ENCODE measurements at places on chromosomes 1 and 21.

DNA sequence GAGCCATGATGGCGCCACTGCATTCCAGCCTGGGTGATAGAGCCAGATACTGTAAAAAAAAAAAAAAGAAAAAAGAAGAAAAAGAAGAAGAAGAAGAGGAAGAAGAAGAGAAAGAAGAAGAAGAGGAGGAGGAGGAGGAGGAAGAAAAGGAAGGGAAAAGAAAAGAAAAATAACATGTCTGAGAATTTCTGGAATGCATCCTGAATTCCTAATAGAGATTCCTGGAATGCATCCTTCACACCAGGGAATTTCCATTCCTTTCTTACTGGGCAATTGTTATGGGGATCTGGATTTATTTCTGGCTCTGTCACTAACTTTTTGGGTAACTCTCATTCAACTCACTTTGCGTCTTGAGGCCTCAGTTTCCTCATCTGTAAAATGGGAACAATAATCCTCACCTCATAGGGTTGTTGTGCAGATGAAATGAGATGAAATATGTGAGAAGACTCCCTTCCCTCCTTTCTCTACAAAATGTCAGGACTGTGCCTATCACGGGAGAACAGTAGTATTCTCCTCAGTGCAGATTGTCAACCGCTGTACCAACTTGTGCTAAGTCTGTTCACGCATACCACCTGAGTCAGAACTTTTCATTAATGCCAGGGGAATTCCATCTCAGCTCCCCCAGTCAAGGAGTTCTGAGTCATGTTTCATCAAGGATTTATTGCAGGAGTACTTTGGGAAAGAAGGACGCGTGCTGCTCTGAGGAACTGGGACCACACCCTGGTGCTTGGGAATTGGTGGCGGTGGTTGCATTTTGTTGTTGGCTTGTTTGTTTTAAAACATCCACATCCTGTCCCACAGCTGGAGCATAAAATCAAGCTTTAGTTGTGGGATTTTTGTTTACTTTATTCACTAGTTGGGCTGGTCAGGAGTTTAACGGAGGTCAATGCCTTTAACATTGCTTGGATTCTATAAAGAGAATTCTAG, 42.4 kb upstream of the ROR1 start:
- DNase-seq, result no peak

DNA sequence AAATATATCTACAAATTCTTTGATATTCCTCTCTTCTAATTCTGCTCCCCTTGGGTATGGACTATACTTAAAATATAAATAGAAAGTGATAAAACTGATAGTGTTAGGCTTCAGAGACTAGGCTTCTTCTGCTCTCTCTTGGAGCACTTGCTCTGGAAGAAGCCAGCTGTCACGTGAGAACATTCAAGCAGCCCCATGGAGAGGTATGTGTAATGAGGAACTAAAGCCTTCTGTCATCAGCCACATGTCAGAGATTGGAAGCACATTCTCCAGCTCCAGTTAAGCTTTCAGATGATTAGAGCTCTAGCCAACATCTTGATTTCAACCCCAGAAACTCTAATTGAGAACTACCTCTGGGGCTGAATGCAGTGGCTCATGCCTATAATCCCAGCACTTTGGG, 34.3 kb downstream of the XKR8 start:
- no peak for DNase-seq

DNA sequence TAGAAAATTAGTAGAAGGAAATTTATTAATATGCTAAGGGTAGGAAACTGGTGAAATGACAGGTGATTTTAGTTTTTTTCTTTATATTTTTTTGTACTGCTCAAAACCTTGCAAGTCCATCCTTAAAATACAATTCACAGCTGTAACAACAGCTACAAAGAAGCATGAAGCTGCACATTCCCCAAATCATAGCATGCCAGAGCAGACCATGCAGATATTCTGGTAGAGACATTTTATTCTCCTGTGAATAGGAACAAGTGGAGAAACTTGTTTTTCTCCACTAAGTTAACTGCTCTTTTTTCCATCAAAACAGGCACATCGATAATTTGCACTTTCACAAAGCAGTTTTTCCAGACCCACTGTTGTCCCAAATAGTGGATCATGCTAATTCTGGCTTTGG, 1125.7 kb downstream of the BRINP3 start:
- no peak for DNase-seq

DNA sequence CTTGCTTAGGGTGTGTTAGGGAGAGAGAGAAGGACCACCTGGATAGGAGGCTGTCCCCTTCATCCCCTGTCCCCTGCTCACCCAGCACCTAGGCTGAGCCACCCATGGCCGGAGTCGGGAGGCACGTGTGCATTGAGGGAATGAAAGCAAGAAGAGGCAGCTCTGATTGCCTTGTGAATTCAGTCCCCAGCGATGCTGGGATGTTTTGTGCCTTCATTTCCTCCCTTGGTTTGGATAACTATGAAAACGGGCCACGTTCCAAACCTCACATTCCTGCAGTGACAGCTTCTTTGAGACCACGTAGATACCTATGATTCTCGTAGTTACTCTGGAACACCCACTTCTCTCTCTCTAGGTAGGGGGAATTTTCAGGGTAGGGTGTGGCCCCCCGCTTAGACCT, 67.1 kb downstream of the MAN1C1 start:
- DNase-seq, result no peak

DNA sequence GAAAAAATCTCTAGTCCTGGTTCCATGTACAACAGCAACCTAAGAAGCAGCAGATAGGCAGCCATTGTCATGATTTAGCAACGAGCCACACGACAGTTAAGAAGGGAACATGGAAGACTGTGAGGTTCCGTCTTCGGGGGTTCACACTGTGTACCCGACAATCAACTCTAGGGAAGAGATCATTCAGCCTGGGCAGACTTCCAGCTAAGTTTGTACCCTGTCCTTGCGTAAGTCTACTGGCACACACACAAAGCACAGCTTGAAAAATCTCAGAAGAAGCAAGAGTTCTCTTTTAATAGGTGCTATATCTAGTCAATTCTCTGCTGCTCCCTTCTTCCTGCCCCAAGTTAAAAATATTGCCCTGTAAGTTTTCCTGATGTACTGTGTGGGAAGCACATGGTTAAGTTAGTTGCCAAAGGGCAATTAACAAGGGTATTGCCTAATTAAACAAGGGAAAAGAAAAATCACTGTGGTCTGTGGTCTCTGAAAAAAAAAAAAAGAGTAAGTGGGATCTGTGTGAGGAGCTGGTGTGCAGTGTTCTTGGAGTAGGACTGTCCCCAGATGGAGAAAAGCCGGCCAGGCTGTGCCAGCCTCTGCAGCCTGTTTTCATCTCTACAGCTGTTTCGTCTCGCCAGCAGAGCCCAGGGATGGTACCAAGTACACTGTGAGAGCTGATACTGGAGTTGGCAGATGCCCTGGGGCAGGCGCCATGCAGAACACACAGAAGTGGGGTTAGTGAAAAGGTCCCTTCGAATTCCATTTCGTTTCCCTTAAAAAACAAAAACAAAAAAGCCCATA, 6.4 kb upstream of the MYBPHL start:
- DNase-seq, result no peak

- no peak for DNase-seq
Measured at GRCh38 chr1:53619367-53620060, 119.5 kb downstream of the GLIS1 start.

DNA sequence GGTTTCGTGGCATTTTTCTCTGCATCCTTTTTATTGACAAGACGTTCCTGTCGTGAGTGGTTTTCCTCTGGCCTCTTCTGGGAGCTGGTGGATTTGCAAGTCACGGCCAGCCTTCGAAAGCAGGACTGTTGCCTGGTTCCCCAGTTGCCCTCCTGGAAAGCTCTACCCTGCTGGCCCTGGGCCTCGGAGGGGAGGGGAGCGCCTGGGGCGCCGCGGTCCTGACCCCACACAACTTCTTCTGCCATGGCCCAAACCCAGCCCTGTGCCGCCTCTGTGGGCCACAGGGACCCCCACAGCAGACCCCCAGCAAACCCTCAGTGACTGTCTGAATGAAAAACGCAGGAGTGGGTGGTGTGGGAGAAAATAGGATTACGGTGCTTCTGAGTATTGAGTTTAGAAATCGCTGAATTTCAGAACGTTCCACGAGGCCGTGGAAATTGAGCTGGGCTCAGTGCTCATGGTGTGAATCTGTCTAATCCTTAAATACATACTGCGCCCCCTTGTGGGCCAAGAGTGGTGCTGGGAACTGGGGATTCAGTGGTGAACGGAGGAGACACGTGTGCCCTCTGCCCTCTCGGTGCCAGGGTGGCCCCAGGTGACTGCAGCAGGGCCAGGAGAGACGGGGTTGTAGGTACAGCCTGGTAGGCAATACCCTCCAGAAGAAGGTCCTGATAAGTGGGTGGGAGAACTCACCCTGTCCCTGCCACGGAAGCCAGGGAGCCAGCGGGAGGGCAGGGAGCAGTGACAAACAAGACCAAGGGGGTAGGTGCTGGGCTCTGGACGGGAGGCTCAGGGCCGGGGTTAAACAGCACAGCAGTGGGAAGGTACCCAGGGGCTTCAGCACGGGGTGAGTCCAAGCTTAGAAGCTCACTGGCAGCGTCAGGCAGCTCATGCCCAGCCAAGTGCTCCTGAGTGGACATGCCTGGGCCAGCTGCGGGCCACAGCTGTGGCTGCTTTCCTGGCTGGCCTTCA, 101.2 kb upstream of the COL6A1 start:
- DNase-seq, result peak; percentile 70

DNA sequence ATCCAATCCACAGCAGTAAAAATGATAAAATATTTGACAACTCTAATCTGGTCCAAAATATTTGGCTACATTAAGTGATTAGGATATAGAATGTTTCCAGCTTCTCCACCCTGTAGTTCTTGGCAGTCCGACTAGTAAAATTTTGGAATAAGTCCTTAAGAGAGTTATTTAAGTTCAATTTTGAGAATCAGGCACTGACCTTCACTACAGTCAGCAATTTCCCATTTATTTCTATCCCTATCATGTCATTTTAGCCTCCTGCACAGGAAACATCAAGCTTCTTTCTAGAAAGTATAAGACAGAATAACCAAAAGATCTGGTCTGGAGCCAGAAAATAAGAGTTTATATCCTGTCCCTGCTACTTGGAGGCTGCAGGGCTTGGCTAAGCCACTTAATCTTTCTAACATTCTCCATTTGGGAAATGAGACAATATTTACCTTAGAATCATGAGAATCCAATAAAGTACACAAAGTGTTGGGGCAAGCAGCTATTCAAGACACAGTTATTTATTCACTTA, 162.2 kb downstream of the DPYD start:
- DNase-seq, result no peak

- no peak for DNase-seq
Measured at GRCh38 chr1:231407547-231408396, 14.3 kb downstream of the EGLN1 start.

- DNase-seq, result no peak
Measured at GRCh38 chr21:31260790-31261189, 83.3 kb downstream of the TIAM1 start.

GRCh38 chr1:172398970-172399755, 21.3 kb upstream of the C1orf105 start:
- no peak for DNase-seq

- no peak for DNase-seq
Measured at GRCh38 chr1:187977298-187977697, 1148.5 kb downstream of the PLA2G4A start.

- no peak for DNase-seq
Measured at GRCh38 chr1:42847721-42848460, 1.5 kb downstream of the ZNF691 start.

DNA sequence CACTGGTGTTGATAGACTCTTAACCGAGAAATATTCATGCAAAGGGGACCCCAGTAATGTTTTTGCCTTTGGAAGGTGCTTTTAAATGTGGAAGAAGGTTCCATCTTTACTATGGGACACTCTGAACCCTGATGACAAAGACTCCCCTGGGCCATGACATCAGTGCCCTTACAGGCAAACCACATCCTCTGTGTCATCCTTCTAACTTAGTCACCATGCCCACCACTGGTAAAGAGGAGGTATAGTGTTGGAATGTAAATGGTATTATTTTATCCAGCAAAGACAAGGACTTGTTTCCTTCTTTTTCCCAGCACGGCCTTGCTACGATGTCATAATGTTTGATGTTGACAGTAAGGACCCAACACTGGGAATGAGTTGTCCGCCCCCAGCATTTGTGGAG, 12.6 kb downstream of the METTL13 start:
- DNase-seq, result peak; percentile 33

GRCh38 chr1:66455446-66455845, 78.5 kb upstream of the SGIP1 start:
- no peak for DNase-seq

DNA sequence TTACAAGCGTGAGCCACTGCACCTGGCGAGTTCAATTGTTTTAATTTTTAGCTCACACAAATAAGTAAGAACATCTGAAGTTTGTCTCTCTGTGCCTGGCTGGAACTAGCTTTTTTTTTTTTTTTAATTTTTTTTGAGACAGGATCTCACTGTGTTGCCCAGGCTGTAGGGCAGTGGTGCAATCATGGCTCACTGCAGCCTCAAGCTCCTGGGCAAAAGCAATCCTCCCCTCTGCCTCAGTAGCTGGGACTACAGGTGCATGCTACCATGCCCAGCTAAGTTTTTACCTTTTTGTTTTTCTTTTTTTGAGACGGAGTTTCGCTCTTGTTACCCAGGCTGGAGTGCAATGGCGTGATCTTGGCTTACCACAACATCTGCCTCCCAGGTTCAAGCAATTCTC, 7.9 kb downstream of the NKAIN1 start:
- DNase-seq, result no peak

DNA sequence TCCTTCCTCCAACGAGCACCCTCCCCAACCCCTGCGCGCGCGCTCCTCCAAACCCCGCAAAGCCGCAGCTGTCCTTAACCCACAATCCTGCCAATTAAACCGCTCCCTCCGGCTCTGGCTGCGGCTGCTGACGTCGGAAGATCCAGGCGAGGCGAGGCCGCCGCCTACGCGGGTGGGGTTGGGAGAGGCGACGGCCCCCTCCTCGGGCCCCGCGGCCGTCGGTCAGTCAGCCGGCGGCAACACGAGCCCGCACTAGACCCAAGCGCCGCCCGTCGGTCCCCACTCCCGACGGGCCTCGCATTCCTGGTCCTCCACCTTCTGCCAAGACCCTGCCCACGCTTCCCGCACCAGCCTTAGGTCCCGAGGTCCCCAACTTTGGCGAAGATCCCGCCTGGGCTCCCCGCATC, 75.4 kb downstream of the VWA5B1 start:
- DNase-seq, result no peak

DNA sequence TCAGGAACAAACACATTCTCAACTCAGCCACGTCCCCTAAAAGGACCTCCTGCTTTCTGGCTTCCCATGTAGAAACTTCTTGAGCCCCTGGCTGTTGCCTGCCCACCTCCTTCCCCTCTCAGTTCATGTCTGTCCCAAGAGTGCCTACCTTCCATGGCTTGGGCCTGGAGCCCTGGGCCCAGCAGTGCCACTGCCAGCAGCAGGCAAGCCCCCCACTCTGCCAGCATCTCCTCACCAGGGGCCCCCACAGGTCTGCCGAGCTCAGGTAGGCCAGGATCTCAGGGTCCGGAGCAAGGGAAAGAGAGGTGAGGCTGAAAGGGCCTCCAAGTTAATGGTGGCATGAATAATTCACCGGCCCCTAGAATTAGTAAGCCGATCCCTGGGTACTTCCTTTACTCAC, at the start of gene CDCP2:
CDCP2 (minus strand) TSS at position 305 of the 400 bp plus-strand sequence; CDS start at position 227, 78 bp downstream.
- no peak for DNase-seq
